ENCODE measurements at places on chromosomes 4 and X. TPM values are rescaled to one million over a fixed set of nuclear protein-coding genes. Genes with fewer than 3 reads are reported as not detected.
A peak's percentile ranks its signal among the peaks of the same experiment; 100 is the strongest.

EGF gene
- total RNA-seq = 3.9 TPM

SSX1 gene
- total RNA-seq = not detected

SSX4B gene
- total RNA-seq = not detected

HSFX3 gene
- not detected for total RNA-seq

ANXA3 gene
- total RNA-seq = 51.9 TPM

VSIG4 gene
- 30.4 TPM for total RNA-seq

TRIM61 gene
- total RNA-seq = not detected

FMR1NB gene
- not detected for total RNA-seq

UGT2B11 gene
- 0.50 TPM for total RNA-seq

ARMCX4 gene
- 10.1 TPM for total RNA-seq

ZNF41 gene
- 12.8 TPM for total RNA-seq

RHOXF2B gene
- total RNA-seq = not detected

DNA sequence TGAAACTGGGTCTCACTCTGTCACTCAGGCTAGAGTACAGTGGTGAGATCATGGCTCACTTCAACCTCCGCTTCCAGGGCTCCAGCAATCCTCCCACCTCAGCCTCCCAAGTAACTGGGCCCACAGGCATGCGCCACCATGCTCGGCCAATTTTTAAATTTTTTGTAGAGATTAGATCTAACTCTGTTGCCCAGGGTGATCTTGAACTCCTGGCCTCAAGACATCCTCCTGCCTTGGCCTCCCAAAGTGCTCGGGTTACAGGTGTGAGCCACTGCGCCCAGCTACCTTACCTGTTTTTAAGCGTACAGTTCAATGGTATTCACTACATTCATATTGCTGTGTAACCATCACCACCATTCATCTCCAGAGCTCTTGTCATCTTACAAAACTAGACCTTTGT lies 41.5 kb downstream of the ING2 start:
- no peak for DNase-seq

- no peak for DNase-seq
Observed at GRCh38 chr4:19123681-19124080, 1102.1 kb upstream of the LCORL start.

DNA sequence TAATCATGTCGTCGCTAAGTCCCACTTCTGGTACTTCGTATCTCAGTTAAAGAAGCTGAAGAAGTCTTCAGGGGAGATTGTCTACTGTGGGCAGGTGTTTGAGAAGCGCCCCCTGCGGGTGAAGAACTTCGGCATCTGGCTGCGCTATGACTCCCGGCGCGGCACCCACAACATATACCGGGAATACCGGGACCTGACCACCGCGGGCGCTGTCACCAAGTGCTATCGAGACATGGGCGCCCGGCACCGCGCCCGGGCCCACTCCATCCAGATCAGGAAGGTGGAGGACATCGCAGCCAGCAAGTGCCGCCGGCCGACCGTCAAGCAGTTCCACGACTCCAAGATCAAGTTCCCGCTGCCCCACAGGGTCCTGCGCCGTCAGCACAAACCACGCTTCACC lies 11.3 kb downstream of the PNCK start:
- peak; percentile 81 for DNase-seq

- DNase-seq = no peak
Observed at GRCh38 chr4:130640592-130640991, 1544.6 kb downstream of the C4orf33 start.

GRCh38 chr4:111512081-111512783 lies 633.0 kb upstream of the FAM241A start:
- DNase-seq = no peak

- no peak for DNase-seq
Observed at GRCh38 chr4:40886931-40887763, 137.4 kb downstream of the NSUN7 start.

DNA sequence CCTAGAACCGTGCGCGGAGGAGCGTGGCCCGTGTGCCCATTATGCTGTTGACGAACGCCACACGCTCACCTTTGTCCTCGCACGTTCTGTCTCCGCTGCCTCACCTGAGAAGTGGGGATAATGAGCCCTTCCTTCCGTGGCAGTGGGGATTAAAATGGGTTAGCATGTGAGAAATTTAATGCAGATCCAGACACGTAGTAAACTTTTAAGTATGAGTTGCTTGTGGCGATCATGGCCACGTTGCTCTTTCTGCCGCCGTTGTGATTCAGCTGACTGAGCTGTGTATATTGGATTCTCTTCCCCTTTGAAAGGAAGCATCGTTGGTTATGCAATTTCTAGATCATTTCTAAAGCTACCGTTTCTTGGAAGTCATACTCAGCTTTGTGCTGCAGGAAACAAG lies 16.5 kb downstream of the TBC1D14 start:
- DNase-seq = no peak

- no peak for DNase-seq
Observed at GRCh38 chr4:66045913-66046312, 375.6 kb upstream of the EPHA5 start.

GRCh38 chrX:39327705-39328104 lies 526.4 kb downstream of the MID1IP1 start:
- DNase-seq = no peak

DNA sequence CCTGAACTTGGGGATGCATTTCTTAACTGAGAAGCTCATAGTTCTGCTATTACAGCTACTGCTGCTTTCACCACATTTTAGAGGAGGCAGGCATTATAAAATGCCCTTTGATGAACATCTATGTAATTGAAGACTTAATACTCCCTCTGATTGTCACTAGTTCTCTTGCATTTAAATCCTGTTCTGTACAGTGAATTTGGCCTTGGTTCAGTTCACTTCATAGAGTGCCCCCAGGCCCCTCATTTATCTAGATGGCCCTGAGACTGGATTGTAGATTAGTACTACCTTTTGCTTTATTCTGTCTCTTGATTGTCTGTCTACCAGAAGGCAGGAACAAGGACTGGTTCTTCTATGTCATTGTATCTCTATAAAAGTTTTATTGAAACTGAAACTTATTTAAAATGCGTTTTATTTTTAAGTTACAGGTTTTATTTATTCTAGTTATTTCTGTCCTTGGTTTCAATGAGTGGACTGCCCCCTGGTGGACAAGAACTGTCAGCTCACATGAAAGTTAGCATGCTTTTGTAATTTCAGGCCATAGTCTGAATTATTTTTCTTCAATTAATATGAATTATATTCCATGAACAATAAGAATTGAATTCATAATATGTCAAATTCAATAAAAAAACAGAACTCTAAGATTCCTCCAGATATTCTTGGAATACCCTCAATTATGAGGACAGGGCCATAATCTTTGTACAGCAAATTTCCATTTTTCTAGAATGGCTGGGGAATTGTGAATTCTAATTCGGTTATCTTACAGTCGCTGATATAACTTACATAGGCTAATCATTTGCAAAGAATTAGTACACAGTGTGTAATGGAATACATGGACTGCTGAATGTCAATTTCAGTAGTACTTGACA lies 47.2 kb upstream of the TMEM33 start:
- peak; percentile 52 for DNase-seq

- no peak for DNase-seq
Observed at GRCh38 chr4:830601-831482, 4.9 kb upstream of the CPLX1 start.

DNA sequence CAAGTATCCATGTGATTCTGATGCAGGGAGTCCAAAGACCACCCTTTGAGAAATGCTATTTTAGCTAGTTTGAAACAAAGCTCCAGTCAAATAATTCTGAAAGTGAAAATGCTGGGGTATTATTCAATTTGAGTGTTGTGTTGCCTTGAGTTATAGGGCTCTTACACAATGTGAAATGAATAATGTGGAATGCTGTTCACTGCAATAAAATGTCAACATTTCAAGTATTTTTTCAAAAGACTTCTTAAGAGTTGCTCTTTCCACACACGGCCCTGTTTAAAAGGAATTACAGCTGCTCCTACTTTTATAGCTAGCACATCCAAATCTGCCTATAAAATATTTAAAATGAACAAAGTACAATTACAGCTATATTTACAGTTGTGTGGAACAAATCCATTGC lies 27.5 kb upstream of the PLS3 start:
- no peak for DNase-seq

DNA sequence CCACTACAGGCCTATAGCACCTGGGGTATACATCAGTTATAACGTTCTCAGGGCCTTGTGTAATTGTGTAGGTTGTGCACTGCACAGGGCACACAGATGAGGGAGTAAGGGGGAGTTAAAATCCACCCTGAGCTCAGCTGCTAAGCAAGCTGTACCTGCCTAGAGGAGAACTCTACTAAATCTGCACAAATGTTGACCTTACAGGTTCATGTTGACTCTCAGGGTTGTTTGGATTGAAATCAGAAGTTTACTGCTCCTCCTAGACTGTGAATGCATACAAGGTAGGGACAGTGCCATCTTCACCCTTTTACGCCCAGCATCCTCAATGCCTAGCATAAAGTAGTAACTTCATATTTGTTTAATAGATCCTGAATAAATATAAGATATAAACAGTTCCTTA lies 89.8 kb downstream of the SMARCA1 start:
- DNase-seq = no peak

GRCh38 chr4:73045879-73046278 lies 23.6 kb downstream of the COX18 start:
- no peak for DNase-seq

DNA sequence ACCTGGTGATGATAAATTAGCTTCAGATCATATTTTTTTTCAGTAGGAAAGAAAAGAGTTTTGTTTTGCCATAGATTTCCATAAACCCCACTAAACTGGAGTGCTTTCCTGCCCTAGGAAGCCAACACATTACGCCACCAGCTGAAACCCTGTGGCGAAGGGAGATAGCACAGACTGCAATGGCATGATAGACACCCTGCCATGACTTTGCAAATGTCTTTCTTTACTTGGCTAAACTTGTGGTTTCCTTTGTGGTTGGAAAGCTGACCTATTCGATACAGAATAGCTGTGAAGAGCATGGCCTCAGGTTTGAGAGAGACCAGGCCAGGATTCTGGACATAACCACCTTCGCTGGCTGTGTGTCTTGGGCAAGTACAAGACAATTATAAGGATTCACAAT lies 19.1 kb downstream of the MFAP3L start:
- no peak for DNase-seq

GRCh38 chr4:8112672-8113071 lies 45.9 kb downstream of the ABLIM2 start:
- DNase-seq = peak; percentile 50

GRCh38 chr4:93878566-93878965 lies 50.0 kb downstream of the ATOH1 start:
- no peak for DNase-seq

- DNase-seq = no peak
Observed at GRCh38 chr4:122300776-122301175, 78.0 kb upstream of the ADAD1 start.

GRCh38 chrX:13570261-13570605 lies 832 bp downstream of the EGFL6 start:
- DNase-seq = no peak

DNA sequence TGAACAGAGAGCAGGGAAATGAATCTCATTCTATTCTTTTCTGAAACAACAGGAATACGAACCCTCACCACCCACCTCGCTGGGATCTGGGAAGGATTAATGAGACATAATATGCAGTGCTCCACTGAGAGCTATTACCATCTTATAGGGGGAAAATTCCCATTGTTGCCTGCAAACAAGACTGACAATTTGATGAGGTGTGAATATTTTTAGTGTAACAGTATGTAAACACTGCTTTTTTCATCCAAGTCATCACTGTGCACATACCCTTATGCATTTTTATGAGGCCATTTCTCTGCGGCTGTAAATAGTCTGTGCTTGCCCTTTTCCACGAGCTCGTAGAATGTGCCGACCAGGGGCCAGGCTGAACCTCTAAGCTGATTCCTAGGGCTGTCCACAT lies 285.6 kb upstream of the CPEB2 start:
- DNase-seq = no peak

- no peak for DNase-seq
Observed at GRCh38 chr4:165506849-165507248, 128.0 kb downstream of the CPE start.

DNA sequence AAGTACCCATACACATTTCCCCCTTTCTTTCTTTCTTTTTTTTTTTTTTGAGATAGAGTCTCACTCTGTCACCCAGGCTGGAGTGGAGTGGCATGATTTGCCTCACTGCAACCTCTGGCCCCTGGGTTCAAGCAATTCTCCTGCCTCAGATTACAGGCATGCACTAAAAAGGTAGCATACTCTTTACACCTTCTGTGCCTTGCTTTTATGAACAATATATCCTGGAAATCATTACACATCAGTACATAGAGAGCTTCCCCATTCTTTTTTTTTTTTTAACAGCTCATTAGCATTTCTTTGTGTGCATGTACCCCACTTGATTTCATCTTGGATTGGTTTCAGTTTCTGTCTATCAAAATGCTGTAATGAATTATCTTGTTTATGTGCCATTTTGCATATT lies 18.6 kb upstream of the HSD17B10 start:
- no peak for DNase-seq

- DNase-seq = no peak
Observed at GRCh38 chr4:148664636-148665035, 222.4 kb upstream of the NR3C2 start.

GRCh38 chrX:12874581-12874980 lies 7.7 kb downstream of the TLR7 start:
- DNase-seq = no peak
